ENCODE measurements at places on chromosomes 7 and 10. TPM values are rescaled to one million over a fixed set of nuclear protein-coding genes. Genes with fewer than 3 reads are reported as not detected.
A peak's percentile ranks its signal among the peaks of the same experiment; 100 is the strongest.

DGKB gene
- not detected for polyA plus RNA-seq

CPA4 gene
- polyA plus RNA-seq = not detected

LDB3 gene
- polyA plus RNA-seq = 0.06 TPM

GIMAP8 gene
- polyA plus RNA-seq = 2.2 TPM

RGS10 gene
- polyA plus RNA-seq = 126 TPM

DNA sequence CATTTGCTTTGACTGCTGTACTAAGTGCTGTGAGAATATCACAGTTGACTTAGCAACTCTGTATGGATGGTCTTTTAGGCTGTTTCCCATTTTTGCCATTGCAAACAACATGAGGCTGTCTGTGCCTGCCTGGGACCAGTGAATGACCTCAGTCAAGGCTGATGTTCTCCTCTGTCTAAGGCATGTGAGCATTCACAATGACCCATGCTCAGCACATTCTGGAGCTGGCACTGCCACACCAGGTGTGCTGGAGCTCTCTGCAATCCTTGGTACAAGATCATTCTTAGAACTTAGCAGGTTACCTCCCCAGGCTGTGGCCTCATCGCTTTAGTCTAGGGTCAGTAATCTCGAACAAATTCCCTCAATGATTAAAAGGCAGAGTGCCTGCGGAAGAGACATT lies 61.9 kb downstream of the SH3PXD2A start:
- peaks cover 3% of the 10 kb centered on the region for H3K27me3 ChIP-seq
- no peak overlapping the region for H3K27ac ChIP-seq
- no peak overlapping the region for H3K4me3 ChIP-seq
- DNase-seq = no peak

DNA sequence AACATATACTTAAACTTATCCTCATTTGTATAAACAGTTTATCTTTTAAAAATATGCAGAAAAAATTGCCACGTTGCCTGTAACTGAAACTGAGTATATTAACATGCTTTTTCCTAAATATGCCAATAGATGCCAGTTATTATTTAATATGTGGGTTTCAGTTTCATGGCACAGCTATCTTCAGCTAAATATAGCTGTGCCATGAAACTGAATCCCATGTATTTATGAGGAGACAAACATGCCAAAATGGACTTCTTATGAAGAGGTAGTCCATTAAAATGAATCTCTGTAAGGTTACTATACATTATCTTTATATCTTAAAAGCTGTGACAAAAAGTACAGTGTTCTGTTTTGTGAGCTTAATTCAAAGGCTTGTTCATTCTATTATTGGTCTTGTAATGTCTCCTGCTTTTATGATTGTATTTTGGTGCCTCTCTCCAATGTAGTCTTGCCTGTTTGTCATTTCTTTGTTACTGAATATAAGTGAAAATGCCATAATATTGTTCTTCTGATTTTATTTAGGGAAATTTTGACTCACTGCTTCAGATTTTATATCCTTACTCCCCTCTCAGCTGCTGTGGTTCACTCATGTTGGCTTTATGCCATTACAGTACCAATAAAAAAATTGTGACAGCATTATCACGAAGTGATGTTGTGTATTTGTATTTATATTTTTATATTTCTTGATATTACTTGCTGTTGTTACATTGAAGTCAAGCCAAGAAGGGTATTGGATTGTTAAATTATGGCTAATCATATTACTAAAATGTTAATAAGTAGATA lies 34.3 kb upstream of the CACNA2D1 start:
- H3K36me3 ChIP-seq = no peaks in the 10 kb centered on the region
- DNase-seq = no peak
- H3K4me1 ChIP-seq = no peaks in the 10 kb centered on the region
- no peak overlapping the region for H3K4me3 ChIP-seq
- no peaks in the 10 kb centered on the region for H3K27me3 ChIP-seq
- H3K27ac ChIP-seq = no peak overlapping the region

- no peaks in the 10 kb centered on the region for H3K36me3 ChIP-seq
- no peak for DNase-seq
- no peak overlapping the region for H3K4me3 ChIP-seq
- no peak overlapping the region for H3K27ac ChIP-seq
- peaks cover 5% of the 10 kb centered on the region for H3K4me1 ChIP-seq
- H3K27me3 ChIP-seq = no peaks in the 10 kb centered on the region
Measured at GRCh38 chr7:70072220-70072619, 473.9 kb downstream of the AUTS2 start.

DNA sequence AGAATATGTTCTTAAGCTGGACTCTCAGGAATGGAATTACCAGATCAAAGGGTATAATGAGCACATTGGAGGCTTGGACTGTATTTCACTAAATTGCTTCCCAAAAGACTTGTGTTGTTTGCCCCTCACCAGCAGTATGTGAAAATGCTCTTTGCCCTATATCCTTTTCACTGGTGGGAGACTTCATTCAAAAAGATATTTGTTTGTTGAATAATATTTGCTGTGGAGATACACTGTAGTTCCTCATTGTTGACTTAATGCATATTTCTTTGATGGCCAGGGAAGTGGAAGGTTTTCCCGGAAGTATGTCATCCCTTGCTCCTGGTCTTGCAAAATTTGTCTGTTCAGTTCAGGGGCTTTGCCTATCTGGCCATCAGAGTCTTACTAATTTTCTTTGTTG lies 19.4 kb downstream of the GSTO2 start:
- H3K27me3 ChIP-seq = no peaks in the 10 kb centered on the region
- DNase-seq = no peak
- H3K36me3 ChIP-seq = no peaks in the 10 kb centered on the region

DNA sequence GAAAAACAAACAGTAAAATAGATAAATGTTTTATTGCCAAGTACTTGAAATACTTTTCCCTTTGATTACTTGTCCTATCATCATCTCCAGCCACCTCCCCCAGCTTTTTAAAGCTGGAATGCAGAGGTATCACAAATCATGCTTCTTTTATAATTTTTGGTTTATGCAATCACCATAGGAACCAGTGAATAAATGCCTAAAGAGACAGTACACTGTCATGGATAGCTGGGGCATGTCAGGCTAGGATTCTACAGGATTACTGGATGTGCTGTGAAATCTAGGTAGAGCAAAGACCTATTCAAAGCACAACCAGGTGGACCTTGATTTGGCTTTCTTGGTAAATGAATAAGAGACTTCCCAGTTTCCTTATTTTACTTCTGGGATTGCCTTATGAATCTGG lies 158.6 kb downstream of the ELAPOR2 start:
- H3K36me3 ChIP-seq = no peaks in the 10 kb centered on the region
- DNase-seq = no peak

GRCh38 chr7:5780801-5781496 lies 514 bp downstream of the RNF216 start:
- no peaks in the 10 kb centered on the region for H3K27me3 ChIP-seq
- peaks cover 6% of the 10 kb centered on the region for H3K4me1 ChIP-seq
- H3K27ac ChIP-seq = peak overlapping the region; percentile 58
- peak overlapping the region; percentile 86 for H3K4me3 ChIP-seq
- no peak for DNase-seq
- H3K36me3 ChIP-seq = peaks cover 5% of the 10 kb centered on the region

DNA sequence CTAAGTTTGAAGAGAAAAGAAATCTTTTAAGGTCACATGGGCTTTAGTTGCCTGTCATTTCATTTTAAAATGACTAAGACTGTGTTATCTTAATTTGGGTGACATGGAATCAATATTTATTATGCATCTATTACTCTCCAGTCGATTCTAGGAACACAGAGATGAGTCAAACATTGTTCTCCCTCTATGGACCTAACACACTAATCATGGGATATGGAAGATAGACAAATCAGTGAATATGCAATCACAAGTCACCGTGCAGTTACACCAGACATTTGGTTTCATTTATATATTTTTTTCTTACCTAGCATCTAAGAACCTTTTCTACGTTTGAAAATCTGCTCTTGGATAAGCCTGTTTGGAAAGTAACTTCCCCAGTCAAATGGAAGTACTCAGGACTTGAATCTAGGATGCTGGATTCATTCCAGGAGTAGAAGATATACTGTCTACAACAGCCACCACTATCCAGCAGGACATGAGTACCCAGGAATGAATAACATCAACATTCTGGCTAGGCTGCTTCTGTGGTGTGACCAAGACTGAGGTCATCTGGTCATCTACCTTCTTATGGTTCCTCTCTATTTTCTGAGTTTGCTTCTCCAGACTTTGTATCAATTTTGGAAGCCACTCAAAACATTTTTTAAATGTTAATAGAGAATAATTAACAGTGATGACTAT lies 902.9 kb upstream of the LRRN3 start:
- H3K27me3 ChIP-seq = no peaks in the 10 kb centered on the region
- no peaks in the 10 kb centered on the region for H3K4me1 ChIP-seq
- no peak for DNase-seq
- no peaks in the 10 kb centered on the region for H3K36me3 ChIP-seq
- H3K27ac ChIP-seq = no peak overlapping the region

DNA sequence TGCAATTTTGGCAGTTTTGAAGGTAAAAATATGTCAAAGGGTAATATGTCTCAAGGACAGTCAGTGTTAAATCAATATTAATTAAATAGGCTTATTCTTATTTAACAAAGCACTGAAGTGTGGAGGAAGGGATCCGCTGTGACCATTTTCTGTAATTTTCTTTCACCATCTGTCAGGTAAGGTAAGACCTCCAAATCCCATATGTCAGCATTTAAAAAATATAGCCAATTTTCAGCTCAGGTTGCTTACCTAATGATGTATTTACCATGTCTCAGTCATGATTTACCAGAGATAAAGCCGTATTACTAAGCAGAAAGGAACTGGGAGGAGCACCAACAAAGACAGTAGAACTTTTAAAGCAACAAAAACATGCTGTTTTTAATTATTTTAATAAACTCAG lies 683.9 kb downstream of the CCSER2 start:
- no peak overlapping the region for H3K27ac ChIP-seq
- no peak for DNase-seq
- no peak overlapping the region for H3K4me3 ChIP-seq
- H3K4me1 ChIP-seq = no peaks in the 10 kb centered on the region

DNA sequence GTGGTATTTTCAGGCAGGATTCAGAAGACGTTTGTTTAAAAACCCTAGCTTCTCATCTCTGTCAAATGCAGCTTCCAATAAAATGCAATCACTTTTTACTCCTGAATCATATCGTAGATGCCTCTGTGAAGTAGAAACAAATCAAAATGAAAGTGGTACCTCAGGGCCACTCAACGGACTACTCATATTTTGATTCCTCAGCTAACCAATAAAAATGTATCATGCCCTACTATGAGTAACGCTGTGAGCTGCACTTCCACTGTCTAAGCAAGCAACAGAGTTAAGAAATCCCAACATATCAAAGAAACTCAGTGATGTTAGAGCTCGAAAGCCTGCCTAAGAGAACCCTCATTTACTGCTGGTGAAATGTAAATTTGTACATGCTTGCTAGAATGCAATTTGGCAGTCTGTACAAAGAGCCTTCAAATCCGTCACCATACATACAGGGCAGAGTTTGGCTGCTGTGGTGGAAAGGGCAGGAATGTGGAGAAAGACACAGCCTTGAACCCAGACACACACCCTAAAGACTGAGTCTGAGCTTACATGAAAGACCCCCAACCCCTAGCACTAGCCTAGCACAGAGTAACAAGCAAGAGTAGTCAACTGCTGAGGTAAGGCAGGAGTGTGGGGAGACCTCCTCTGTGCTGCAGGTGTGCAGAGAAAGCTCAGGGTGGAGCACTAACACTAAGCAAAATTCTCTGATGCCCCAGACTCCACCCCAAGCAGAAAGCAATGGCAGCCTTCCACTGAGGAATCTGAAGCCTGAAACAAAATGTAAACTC lies 151.5 kb downstream of the ANK3 start:
- peak overlapping the region; percentile 49 for H3K4me3 ChIP-seq
- H3K27ac ChIP-seq = peak overlapping the region; percentile 65
- H3K36me3 ChIP-seq = no peaks in the 10 kb centered on the region
- DNase-seq = peak; percentile 28
- H3K4me1 ChIP-seq = peaks cover 16% of the 10 kb centered on the region
- H3K27me3 ChIP-seq = no peaks in the 10 kb centered on the region

DNA sequence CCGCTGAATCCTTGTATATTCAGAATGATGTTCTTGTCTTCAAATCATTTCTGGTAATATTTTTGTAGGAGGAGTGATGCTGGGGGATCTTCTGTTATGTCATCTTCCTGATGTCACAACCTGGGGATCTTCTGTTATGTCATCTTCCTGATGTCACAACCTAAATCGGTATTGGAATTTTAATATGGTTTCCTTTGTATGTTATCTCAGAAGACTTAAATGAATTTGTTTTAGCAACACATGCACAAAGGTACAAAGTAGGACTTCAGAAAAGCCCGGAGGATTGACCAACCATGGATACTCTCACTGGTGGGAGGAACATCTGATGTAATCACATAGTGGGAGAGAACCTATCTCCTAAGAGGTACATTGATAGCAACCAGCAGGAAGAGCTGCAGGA lies 9.1 kb upstream of the AOAH start:
- DNase-seq = no peak
- H3K36me3 ChIP-seq = no peaks in the 10 kb centered on the region
- H3K4me3 ChIP-seq = no peak overlapping the region
- H3K27ac ChIP-seq = no peak overlapping the region
- peaks cover 11% of the 10 kb centered on the region for H3K4me1 ChIP-seq

GRCh38 chr10:88728107-88728763 lies 22.2 kb downstream of the LIPK start:
- no peak overlapping the region for H3K4me3 ChIP-seq
- H3K4me1 ChIP-seq = peaks cover 3% of the 10 kb centered on the region
- H3K36me3 ChIP-seq = no peaks in the 10 kb centered on the region
- H3K27ac ChIP-seq = no peak overlapping the region

- H3K27me3 ChIP-seq = no peaks in the 10 kb centered on the region
- no peaks in the 10 kb centered on the region for H3K36me3 ChIP-seq
- H3K4me3 ChIP-seq = no peak overlapping the region
- no peak for DNase-seq
Measured at GRCh38 chr7:140667476-140667875, 5.3 kb upstream of the ADCK2 start.

GRCh38 chr10:21403256-21404015 lies 122.0 kb downstream of the SKIDA1 start:
- DNase-seq = no peak
- H3K36me3 ChIP-seq = no peaks in the 10 kb centered on the region
- H3K4me1 ChIP-seq = no peaks in the 10 kb centered on the region
- H3K27ac ChIP-seq = no peak overlapping the region
- no peaks in the 10 kb centered on the region for H3K27me3 ChIP-seq

DNA sequence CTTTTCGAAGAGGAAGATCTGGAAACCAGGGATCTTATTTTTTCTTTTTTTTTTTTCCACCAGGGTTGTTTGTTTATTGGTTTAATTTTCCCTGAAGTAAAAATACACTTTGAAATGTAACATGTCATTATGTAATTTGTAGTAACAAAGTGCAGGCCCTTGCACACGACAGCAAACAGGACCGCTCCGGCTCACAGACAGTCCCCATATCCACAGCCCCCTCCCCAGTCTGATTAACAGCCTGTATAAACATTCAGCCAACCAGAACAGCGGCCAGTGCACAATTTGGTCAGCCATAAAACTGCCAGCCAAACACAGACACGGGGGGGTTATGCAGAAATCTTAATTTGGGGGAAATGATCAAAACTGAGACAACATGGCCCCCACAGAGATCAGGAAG lies 431.6 kb upstream of the NPVF start:
- no peak overlapping the region for H3K4me3 ChIP-seq
- H3K27ac ChIP-seq = no peak overlapping the region
- no peak for DNase-seq
- no peaks in the 10 kb centered on the region for H3K27me3 ChIP-seq
- H3K4me1 ChIP-seq = no peaks in the 10 kb centered on the region
- H3K36me3 ChIP-seq = no peaks in the 10 kb centered on the region

- H3K27ac ChIP-seq = no peak overlapping the region
- H3K4me3 ChIP-seq = no peak overlapping the region
- no peak for DNase-seq
- H3K27me3 ChIP-seq = no peaks in the 10 kb centered on the region
Measured at GRCh38 chr10:84552478-84552877, 224.1 kb downstream of the CCSER2 start.
